ENCODE measurements at places on chromosomes 7 and 10.
A peak's percentile ranks its signal among the peaks of the same experiment; 100 is the strongest.

- no peak for DNase-seq
Measured at GRCh38 chr7:229184-229964, 37.0 kb downstream of the FAM20C start.

DNA sequence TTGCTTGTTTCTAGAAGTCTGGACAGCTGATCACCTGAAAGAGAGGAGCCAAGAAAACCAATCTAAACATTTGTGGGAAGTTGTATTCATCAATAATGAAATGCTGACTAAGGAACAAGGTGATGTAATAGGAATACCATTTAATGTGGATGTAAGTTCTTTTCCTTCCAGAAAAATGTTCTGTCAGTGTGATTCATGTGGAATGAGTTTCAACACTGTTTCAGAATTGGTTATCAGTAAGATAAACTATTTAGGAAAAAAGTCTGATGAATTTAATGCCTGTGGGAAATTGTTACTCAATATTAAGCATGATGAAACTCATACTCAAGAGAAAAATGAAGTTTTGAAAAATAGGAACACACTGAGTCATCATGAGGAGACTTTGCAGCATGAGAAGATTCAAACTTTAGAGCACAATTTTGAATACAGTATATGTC, 39.8 kb upstream of the ZNF37A start:
- no peak for DNase-seq

- peak; percentile 72 for DNase-seq
Measured at GRCh38 chr7:124762611-124763143, 2.9 kb downstream of the GPR37 start.

GRCh38 chr7:25642849-25643248, 414.6 kb upstream of the NPVF start:
- no peak for DNase-seq

DNA sequence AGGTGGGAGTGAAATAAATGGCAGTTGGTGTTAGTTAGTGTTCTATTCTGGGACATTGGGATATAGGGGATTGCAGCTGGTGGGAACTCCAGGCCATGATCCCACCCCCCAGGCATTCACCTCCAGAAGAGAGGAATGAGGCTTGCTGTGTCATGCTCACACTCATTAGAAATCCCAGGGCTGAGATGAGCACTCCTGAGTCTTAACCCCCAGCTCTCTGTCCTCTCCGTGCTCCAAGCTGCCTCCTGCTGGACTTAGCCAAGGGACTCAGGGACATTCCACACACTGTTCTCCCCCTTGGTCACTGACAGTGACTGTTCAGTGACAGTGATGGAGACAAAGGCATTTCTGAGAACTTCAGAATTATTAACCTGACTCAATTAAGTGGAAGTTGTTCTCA, 21.5 kb downstream of the CYP26A1 start:
- DNase-seq, result no peak

DNA sequence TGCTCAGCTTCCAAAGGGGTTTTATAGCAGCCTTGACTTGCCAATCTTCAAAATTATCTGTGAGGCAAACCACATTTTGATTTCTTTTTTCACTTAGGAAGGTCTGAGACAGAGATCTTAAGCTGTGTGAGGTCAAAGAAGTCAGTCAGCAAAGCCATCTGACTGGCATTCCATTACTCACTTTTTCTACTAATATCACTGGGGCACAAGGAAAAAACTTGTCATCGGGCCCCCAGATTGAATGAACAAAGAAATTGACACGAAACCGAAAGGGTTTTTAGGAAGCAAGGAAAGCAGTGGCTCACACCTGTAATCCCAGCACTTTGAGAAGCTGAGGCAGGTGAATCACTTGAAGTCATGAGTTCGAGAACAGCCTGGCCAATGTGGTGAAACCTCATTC, 78.5 kb upstream of the FRMD4A start:
- no peak for DNase-seq

Measured in hippocampal formation (tissue), 2 donors.